Common myeloid progenitor, CD34-positive (primary cell): ENCODE measurements at places on chromosomes 13 and 19.
A peak's percentile ranks its signal among the peaks of the same experiment; 100 is the strongest.

DNA sequence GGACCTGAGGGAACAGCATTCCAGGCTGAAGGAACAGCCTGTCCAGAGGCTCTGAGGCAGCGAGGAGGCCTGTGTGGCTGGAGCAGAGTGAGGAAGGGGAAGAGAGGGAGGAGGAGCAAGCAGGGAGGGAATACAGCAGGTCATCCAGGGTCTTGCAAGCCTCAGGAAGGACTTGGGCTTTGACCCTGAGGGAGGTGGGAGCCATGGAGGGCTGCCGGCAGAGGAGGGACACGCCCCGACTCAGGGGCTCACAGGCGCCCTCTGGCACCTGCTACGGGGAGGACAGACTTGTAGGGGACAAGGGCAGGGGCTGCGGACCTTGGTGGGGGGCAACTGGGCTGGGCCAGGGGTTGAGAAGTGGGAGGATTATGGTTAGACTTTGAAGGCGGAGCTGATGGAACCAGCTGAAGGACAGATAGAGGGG lies 4.7 kb downstream of the TINCR start:
- DNase-seq, result no peak

DNA sequence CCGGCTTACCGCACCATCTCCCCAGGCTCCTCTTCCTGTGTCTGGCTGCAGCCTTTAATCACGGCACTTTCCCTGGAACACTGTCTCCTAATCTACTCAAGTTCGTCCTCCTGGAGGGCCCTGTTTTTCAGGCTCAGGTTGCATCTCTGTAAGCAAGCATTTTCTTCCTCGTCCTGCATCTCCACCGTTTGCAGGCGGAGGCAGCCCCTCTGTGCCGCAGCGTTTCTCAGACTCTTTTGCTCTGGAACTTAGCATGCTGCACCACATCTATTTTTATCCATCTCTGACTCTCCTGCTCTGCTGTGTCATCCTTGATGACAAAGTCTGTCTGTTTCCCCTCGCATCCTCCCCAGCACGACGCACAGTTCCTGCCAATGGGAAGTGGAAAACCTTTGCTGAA lies 117.5 kb downstream of the ATP8A2 start:
- DNase-seq, result no peak

GRCh38 chr13:23509781-23510543 lies 60.2 kb upstream of the TNFRSF19 start:
- DNase-seq, result no peak

- DNase-seq, result no peak
Measured at GRCh38 chr19:29439688-29440550, 85.9 kb upstream of the VSTM2B start.

DNA sequence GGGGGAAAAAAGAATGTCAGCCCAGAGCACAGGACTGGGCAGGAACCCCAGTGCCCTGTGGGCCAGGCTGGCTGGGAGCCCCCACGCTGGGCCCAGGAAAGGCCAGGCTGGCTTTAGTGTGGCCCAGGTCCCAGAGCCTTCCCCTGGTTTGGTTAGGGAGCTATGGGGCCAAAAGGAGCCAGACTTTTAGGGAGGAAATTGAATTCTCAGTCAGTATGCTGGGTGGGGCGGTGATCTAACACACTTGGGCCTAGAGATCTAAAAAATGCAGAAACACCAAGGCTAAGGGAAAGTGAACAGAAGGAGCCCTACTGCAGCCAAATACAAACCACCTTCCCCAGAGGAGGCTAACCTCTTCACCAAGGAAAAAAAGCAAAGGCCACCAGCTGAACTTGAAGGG lies 137.5 kb downstream of the CRYL1 start:
- no peak for DNase-seq

DNA sequence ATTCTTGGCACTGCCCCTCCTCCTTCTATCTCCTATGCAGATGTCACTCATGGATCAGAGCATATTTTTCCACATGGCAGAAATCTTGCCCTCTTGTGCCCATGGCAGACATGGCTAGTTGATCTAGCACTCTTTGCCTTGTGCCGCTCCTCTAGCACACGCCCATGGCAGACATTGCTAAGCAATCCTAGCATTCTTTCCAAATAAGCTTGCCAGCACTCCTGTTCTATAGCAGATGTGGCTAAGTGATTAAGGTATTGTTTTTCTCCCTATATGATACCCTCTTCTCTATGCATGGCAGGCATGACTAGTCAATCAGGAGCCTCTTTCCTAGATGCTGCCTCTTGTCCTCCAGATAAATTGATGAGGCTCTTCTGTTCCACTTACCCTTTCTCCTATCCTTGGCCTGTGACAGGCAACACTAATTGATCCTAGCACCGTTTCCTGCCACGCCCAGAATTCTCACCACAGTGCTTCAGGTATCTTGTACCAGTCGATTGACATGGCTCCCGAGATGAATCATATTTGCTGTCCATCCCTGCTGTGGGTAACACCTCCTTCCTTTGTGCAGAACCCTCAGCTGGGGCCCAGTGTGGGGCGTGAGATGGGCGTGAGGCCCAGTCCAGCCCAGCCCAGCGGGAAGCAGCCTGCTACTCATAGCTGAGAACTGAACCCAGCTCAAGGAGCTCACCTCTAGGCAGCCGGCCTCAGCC lies 26.9 kb downstream of the TMED1 start:
- peak; percentile 25 for DNase-seq
